ENCODE measurements at places on chromosomes 2 and 18.
A peak's percentile ranks its signal among the peaks of the same experiment; 100 is the strongest.

- DNase-seq: no peak
Observed at GRCh38 chr2:152284398-152284797, 50.6 kb upstream of the FMNL2 start.

- DNase-seq: no peak
Observed at GRCh38 chr2:234967201-234967869, 15.5 kb downstream of the SH3BP4 start.

GRCh38 chr2:42063431-42064171 is 15.8 kb downstream of the PKDCC start:
- no peak for DNase-seq

- no peak for DNase-seq
Observed at GRCh38 chr2:230770804-230771203, 58.2 kb downstream of the CAB39 start.

- no peak for DNase-seq
Observed at GRCh38 chr2:105127289-105127915, 89.5 kb downstream of the MRPS9 start.

GRCh38 chr2:39836638-39837037 is 57.6 kb upstream of the THUMPD2 start:
- DNase-seq: no peak

- no peak for DNase-seq
Observed at GRCh38 chr2:16338026-16338425, 327.6 kb downstream of the CYRIA start.

DNA sequence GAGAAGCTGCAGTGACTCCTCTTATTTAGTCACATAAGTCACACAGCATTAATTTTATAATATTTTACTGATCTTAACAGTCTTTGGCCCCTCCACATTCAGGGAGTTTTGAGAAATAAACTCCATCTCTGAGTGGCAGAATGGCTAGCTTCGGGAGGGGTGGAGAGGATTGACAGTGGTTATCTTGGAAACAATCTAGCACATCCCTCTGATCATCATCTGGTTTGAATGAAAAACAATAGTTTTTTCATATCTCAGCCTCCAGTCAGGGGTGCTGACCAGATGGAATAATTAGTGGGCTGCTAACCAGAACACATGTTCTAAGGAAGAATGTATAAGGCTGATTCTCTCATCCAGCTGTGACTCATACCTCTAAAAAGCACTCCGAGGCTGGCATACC is 477.5 kb downstream of the DPP10 start:
- DNase-seq: no peak

DNA sequence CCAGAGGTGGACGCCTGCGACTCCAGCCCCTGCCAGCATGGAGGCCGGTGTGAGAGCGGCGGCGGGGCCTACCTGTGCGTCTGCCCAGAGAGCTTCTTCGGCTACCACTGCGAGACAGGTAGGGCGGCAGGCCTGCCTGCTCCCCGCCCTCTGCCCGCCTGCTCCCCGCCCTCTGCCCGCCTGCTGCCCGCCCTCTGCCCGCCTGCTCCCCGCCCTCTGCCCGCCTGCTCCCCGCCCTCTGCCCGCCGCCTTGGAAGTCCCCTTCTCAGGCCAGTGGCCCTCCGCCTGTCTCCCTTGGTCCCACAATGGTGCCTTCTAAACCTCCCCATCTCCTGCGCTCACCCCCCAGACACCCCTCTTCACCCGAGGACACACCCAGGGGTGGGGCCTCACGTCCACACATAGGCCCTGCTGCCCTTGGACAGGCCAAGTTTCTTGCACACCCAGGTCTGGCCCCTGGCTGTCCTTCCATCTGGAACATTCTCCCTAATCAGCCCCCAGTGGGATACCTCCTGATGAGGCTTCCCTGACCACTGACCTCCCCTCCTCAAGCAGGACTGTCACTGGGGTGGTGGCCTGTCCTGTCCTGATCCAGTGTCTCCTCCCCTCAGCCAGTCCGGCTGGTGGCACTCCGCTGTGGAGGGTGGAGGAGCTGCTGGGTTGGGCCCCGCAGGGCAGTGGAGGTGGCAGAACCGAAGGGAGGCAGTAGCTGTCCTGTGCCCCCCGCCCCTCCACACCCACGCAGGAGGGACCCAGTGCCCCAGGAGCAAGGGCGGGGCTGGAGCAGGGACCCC is 37.9 kb downstream of the MTERF4 start:
- DNase-seq: no peak

DNA sequence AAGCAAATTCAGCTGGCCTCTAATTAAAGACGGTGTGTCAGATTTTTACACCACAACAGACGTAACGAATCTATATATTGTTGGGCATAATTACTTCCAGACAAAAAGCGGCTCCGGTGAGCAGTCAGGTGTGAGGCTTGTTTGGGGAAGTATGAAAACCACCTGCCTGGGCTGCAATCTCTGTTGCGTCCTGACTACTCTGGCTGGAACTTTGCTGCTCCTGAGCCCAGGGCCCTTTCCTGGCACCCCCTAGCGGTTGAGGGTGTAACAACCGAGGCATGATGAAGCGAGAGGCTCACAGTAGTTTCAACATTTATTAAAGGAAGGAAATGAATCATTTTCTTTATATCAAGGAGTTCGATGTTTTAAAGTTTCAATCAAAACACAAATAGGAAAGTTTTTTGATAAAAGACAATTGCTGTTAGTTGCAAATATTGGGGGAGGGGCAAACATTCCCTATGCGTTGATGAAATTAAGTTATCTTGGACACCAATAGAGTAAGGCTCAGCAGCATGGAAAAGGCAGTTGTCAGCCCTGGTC is 10.6 kb upstream of the ITGB6 start:
- DNase-seq: peak; percentile 55

DNA sequence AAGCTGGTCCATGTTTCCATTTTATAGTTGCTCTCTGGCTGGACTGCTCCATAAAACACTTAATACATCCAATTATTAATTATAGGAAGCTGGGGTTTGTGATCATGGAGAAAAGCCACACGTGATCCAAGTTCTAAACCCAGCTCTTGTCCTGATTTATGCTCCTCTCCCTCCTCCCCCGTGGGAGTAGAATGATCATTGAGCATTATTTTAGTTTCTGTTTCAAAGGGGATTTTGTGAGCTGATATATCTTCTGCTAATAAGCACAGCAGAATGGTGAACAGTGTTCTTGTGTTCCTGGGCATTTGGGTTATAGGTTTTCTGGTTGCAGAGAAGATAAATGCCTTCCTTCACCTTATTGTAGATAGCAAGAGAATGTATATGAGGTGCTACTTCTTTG is 135.7 kb upstream of the TMEM200C start:
- DNase-seq: no peak

DNA sequence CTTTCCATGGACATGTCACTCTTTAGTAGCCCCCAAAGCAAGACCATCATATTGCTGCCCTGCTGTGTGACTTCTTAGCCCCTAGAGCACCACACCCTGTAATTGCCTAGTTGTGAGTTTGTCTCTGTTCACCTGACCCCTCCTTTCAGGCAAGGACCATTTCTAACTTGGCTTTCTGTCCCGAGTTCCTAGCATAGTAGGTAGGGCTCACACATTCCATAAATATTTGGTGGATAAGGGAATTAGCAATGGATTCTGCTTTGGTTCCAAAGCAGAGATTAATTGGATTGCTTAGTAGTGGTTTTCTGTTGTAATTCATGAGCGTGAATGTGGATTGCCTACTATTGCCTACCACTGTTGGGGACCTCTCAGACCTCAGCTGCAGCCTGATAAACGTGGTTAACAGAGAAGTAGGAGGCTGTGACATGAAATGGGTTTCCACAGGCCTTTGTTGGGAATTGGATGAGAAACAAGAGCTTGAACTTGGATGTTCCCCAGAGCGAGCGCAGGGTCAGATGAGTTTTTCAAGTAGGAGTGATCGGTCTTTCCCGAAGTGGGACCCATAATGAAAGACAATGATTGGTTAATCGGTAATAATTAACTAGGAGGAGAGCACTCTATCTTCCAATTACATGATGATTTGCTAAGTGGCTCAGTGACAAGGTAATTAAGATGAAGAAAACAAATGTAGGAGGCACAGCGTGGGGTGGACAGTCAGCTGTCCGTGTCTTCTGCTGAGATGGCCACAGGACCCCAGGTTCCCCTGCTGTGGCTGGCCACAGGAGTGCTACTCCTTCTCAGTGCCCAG is 13.4 kb upstream of the UGT1A1 start:
- DNase-seq: no peak

DNA sequence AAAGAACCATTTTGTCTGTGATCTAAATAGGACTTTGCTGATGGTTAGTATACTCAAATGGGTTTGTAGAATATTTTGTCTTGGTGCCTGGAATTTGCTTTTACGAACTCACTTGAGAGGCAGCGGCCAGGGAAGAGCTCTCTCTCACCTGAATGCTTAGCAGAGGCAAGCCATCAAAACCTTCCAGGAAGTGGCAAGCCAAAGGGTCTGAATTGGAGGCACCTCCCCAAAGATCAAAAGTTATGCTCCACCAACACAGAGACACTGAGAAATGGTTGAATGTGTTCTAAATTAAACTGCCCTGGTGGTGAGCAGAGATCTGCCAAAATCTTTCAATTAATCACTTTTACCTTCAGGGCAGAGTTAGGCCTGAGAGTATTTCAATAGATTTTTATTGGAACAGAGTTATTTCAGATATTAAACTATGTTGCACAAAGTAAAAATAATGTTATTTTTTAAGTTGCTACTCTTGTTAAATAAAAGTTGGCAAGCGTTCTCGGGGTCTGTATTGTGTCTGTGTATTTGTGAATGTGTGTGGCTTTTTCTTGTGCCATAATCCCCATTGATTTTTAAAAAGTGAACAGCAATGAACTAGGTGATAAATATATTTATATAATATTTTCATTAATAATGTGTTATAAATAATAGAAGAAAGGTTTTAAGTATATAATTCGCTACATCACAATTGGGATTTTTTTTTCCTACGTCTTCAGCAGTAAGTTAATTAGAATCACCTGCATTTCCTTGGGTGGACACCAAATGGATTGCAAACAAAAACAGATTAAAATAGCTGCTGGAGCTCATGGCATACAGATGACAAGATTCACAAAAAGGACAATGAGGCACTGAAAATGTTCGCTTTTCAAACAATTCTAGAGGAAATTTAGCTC is 416.1 kb downstream of the ARHGAP15 start:
- DNase-seq: no peak

DNA sequence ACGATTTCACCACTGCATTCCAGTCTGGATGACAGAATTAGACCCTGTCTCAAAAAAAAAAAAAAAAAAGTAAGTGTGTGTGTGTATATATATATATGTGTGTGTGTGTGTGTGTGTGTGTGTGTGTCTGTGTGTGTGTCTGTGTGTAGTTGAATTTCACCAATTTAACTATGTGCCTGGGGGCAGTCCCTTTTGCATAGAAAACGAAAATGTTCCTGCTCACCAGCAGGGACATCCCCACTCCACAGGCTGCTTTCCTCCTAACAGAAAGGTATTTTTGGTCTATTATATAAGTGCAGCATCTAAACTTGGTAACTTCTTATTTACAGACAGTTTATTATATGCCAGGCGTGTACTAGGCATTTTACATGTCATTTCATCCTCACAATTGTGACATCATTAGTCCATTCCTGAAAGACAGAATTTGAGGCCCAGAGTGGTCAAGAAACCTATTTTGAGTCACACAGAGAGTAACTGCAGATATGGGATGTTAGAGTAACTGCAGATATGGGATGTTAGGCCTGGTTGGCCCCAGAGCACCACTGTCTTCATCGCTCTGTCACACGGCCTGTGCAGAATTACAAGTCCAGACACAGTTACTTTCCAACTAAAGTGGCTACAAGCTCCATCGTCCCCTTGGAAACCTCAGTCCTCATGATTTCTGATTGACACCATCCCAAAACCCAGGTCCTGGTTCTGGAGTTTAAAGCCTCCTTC is 9.3 kb upstream of the TTL start:
- DNase-seq: no peak

DNA sequence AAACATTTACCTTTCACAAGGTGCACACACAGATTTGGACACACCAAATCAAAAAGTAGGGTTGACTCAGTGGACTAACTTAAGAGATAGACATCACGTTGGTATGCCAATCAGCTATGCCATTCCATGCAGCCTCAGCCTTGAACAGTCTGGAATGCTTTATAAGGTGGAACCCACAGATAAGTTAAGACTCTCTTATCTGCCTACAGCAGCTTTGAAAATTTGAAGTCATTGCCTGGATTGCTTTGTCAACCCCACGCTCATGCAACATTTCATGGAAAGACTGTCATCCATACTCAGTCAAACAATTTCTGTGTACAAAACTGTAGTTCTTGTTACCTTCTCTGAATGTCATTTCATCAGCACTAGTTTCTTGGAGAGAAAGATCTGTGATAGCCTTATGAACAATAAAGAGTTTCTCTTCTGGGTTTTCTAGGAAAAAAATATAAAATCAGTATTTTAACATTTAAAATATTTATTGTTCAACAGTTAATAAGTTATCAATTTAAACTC is 1.2 kb downstream of the ERMN start:
- DNase-seq: no peak

All from GM12891 (cell line).